ENCODE measurements at places on chromosomes 11 and 22.
A peak's percentile ranks its signal among the peaks of the same experiment; 100 is the strongest.

- no peak for DNase-seq
These were observed 8.9 kb upstream of the PLXNB2 start for GRCh38 chr22:50316114-50317065.

- no peak for DNase-seq
These were observed 11.2 kb upstream of the BIRC3 start for GRCh38 chr11:102306048-102306597.

DNA sequence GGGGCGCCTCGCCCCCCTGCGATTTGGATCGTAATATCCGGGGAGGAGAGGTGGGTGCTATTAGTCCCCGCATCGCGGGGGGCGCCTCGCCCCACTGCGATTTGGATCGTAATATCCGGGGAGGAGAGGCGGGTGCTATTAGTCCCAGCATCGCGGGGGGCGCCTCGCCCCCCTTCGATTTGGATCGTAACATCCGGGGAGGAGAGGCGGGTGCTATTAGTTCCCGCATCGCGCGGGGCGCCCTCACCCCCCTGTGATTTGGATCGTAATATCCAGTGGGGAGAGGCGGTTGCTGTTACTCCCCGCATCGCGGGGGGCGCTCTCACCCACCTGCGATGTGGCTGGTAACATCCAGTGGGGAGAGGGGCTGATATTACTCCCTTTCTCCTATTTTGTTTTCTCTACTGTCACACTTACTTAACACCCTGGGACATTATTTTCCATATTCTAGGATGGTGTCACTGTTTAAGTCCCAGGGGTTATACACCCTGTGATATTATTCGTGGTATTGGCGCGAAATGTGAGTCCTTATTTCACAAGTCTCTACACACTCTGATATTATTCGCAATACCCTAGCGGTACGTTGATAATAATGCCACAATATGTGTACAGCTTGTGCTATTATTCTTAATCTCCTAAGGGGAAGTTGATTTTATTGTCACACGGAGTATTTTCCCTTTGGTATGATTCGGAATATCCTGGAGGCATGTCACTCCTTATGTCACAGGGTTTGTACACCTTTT lies 57.8 kb upstream of the ALDH3B2 start:
- no peak for DNase-seq

DNA sequence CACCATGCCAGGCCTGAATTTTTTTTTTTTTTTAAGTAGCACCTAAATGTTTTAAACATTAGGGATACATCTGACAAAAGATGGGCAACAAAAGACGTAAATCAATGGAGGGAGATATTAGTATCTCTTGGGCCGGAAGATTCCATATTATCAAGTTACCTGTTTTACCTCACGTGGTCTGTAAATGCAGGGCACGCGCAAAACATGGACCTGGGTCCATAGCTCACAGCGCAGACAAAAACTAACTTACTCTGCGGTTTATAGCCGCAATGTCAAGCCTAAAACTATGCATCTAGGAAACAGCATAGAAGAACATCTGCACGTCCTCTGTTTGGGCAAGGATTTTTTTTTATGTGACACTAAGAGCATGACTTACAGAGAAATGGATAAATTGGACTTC lies 31.5 kb upstream of the PANX2 start:
- DNase-seq: no peak

DNA sequence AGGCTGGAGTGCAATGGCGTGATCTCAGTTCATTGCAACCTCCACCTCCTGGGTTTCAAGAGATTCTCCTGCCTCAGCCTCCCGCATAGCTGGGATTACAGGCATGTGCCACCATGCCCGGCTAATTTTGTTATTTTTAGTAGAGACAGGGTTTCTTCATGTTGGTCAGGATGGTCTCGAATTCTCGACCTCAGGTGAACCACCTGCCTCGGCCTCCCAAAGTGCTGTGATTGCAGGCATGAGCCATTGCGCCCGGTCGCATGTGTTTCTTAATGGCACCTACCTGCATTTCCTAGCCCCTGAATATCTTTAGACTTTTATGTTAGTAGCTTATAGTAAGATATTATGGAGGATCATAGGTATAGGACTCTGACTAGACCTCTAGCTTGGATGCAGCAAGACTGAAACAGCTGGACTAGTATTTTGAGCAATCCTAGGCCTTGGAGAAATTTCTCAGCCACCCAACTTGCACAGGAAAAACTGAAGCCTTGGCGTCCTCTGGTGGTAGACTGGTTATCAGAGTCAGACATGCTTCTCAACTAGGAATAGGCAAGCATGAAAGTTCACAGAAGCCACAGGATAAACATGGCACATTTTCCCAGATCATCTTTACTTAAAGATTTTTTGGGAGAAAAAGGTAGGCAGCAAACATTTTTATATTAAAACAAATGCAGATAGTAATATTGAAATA lies 22.7 kb upstream of the C1QTNF4 start:
- DNase-seq: peak; percentile 90

DNA sequence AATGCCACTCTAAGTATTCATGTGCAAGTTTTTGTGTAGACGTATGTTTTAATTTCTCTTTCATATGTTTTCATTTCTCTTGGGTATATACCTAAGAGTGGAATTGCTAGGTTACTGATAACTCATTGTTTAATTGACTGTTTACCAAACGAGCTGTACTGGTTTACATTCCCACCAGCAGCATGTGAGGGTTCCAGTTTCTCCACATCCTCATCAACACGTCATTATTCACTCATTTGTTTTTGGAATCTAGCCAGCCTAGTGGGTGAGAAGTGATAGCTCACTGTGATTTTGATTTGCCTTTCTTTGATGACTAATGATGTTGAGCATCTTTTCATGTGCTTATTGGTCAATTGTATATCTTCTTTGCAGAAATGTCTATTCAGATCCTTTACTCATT lies 4.0 kb downstream of the ANKRD13D start:
- no peak for DNase-seq

- DNase-seq: peak; percentile 89
These were observed 12.4 kb upstream of the TIMP3 start for GRCh38 chr22:32788904-32789624.

GRCh38 chr22:31492151-31492550 lies 2.5 kb upstream of the EIF4ENIF1 start:
- DNase-seq: no peak

DNA sequence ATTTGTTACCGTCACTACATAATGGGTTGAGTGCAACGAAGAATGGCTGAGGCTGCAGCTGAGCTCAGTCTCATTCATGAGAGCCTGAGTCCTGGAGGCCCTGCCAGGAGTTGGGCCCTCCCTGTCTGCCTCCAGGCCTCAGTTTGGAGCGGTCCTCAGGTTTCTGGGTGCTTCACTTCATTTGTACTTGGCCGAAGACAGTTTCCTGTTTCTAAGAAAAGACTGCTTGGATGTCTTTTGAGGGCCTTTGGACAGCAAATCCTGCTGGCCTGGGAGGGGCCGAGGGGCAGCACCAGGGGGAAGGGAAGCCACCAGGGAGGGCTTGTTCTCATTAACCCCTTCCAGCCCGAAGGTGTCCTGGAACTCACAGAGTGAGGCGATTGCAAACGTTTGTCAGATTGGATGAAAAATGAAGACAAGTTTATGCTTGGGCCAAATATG lies 163.1 kb downstream of the ETS1 start:
- no peak for DNase-seq

DNA sequence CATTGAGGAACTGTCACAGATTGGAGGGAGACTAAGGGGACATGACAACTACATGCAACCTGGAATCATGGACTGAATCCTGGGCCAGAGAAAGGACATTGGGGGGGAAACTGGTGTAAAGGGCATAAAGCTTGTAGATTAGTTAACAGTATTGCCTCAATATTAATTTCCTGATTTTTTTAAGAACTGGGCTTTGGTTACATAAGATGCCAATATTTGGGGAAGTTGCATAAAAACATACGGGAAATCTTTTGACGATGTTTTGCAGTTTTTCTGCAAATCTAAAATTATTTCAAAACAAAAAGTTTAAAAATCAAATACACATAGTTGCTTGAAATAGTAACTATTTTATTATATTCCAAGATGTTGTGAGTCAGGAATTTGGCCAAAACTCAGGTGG lies 2.9 kb upstream of the FOLR3 start:
- DNase-seq: no peak

DNA sequence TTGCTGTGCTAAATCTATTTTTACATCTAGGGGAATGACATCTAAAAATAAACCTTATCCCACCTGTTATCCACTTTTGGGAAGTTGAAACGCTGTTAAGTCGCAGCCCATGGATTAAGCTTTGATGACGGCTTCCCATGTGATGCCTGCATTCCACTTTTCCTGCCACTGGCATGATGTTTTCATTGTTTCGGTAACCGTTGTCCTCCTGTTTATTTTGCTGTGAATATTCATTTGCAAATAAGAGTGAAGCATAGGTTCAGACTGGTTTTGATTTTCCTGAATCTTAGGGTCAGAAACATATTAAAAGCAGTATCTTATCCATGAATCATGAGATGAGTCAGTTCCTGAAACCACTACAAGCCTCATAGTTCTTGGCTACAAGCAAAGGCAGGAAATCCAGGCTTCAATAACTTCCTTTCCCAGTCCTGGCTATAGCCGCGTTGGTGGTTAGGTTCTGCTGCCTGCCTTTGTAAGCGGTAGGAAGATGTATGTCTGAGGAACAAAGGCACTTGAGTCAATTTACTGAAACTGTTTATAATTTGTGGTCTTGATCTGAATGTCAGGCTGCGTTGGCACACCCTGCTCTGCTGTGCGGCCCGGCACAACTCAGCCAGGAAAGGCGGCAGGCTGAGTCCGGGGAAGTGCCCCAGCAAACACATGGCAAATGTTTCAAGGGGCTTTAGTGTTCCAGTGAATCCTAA lies 19.4 kb downstream of the TEAD1 start:
- peak; percentile 90 for DNase-seq

- peak; percentile 3 for DNase-seq
These were observed 191.4 kb downstream of the TENM4 start for GRCh38 chr11:79249295-79249993.

DNA sequence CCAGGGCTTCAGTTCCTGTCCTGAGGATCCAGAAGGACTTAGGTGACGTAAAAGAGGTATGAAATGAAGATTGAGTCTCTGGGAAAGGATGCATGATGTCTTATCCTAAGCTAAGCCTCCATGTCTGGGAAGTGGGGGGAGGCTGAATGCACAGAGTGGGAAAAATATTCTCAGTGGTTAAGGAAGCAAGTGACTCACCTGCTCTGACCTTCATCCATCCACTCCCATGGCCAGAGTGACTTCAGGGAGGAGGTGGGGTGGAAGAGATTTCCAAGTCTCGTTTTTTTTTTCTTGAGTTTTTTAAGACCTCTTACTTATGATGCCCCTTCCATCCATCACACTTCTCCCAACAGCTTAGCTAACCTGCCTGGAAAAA lies 32.5 kb upstream of the POLD3 start:
- DNase-seq: no peak

DNA sequence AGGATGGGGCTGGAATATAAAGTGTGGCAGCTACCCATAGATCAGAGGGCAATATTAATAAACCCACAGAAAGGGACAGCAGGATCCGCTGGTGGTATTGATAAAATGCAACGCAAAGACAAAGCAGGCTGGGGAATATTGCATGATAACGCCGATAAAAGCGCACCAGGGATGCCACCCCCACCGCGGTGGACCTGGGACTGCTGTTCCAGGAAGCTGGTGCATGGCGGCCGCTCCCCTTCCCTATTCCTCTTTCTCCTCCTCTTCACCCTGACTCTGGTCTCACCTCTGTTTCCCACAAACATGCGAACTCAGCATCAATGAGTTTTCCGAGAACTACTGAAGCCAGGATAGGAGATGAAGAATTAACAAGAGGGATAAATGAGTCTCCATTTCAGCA lies 20.2 kb downstream of the SPATA19 start:
- DNase-seq: no peak

DNA sequence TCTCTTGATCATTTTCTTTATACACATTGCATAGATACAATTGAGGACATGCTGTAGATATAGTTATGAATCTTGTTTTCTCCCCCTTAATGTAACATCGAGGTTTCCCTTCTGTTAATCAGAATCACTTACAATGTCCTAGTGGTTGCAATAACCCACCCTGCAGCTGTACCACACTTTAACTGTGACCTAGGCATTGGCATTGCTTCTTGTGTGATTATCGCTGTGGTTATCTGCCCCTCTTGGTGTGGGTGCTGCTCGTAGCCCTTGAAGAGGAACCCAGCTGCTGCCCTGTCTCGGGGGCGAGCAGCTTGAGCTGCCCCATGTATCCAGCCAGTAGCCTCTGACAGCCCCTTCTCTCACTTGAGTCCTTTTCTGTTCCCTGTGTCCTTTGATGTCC lies 1.5 kb downstream of the DGAT2 start:
- no peak for DNase-seq

DNA sequence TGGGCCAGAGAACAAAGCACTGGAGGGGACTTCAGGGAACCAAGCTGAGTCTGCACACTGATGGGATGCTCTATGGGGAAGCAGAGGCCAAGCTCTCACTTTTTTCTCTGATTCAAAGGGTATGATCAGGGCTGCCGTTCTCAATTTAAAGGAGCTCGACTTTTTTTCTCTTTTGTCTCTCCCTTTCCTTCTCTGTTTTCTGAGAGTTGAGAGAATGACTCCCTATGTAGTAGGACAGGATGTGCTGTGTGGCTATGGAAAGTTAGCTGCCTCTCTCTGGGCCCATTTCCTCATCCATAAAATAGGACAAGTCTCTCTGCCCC lies 7.9 kb downstream of the ADORA2A start:
- no peak for DNase-seq

GRCh38 chr11:102530558-102530957 lies at the start of gene MMP7:
TSS of gene MMP7 (minus strand) at chr11:102530747. CDS start at chr11:102530700, 47 bp downstream.
- DNase-seq: peak; percentile 47

GRCh38 chr22:25624476-25624875 lies 60.0 kb downstream of the GRK3 start:
- no peak for DNase-seq

DNA sequence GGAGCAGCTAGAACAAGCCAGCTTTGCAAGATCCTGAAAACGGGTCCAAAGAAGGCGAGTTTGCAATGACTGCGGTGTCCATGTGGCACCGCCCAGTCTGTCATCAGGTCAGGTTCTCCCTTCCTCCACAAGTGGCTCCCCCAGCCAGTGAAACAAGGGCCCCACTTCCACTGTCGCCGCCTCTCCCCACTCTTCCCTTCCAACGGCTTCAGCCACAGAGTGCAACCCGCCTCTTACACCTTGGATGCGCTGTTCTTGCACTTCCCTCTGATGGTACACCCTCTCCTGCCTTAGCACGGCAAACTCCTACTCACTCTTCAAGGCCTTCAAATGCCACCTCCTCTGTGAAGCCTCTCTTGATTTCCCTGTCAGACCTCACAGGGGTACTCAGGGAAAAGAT lies 10.8 kb upstream of the TCF20 start:
- no peak for DNase-seq

DNA sequence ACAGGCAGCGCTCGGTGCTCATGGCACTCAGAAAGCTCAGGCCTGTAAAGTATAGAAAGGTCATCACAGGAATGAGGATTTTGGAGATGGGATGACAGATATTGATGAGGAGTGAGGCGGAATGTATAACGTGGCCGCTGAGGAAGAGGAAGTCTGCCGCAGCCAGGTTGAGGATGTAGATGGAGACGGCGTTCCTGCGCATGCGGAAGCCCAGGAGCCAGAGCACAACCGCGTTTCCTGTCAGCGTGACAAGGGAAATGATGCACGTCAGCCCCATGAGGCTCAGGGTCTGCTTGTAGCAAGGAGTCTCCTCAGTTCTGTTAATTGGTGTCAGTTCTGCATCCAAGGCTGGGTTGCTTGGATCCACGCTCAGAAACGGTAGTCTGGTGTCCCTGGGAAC lies 33.1 kb upstream of the MRGPRX1 start:
- DNase-seq: no peak

GRCh38 chr22:17964643-17965042 lies 59.7 kb downstream of the MICAL3 start:
- DNase-seq: no peak

Measured in adipocyte (in vitro differentiated cells).